ENCODE measurements at places on chromosomes 16 and 17.

GRCh38 chr17:67026341-67026740, 18.0 kb upstream of the CACNG1 start:
- DNase-seq, result peak; percentile 5

DNA sequence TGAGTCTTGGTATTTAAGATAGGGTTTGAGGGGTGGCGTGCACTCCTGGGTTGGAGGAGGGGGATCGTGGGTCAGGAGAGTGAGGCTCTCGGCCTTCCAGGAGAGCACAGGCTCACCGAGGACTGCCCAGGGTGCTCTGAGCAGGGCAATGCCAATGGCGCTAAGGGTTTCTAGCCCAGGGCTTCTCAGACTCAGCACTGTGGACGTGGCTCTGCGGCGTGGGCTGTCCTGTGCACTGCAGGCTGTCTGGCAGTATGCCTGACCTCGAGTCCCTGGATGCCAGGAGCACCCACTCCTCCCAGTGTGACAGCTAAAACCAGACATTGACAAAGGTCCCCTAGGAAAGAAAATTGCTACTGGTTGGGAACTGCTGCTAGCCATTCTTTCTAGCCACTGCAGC, 37.2 kb upstream of the ENDOV start:
- no peak for DNase-seq

- peak; percentile 86 for DNase-seq
These were observed 21.1 kb downstream of the CDR2 start for GRCh38 chr16:22353191-22353919.

- no peak for DNase-seq
These were observed 546 bp upstream of the NDUFB10 start for GRCh38 chr16:1958715-1959268.

- DNase-seq, result no peak
These were observed 9.6 kb upstream of the SDK2 start for GRCh38 chr17:73653810-73654209.

GRCh38 chr17:29933379-29933778, 3.4 kb upstream of the SSH2 start:
- peak; percentile 20 for DNase-seq

DNA sequence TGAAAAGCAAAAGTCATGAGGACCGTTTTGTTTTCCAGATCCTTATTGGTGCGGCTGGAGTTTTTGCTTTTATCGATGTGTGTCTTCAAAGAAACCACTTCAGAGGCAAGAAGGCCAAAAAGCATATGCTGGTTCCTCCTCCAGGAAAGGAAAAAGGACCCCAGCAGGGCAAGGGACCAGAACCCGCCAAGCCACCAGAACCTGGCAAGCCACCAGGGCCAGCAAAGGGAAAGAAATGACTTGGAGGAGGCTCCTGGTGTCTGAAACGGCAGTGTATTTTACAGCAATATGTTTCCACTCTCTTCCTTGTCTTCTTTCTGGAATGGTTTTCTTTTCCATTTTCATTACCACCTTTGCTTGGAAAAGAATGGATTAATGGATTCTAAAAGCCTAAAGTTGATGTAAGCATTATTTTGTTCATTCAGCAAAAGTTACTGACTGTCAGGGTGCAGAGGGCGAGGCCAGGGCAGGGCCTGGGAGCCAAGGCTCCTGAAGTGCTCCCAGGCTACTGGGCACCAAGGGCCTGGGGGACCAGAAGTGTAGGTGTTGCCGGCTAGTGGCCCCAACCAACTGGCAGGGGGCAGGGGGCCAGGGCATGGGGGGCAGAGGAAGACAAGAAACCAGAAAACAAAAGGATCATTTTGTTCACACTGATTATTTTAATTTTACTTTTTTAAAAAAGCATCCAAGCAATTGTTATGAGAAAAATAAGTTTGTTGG, 8.8 kb downstream of the CMTM2 start:
- no peak for DNase-seq

DNA sequence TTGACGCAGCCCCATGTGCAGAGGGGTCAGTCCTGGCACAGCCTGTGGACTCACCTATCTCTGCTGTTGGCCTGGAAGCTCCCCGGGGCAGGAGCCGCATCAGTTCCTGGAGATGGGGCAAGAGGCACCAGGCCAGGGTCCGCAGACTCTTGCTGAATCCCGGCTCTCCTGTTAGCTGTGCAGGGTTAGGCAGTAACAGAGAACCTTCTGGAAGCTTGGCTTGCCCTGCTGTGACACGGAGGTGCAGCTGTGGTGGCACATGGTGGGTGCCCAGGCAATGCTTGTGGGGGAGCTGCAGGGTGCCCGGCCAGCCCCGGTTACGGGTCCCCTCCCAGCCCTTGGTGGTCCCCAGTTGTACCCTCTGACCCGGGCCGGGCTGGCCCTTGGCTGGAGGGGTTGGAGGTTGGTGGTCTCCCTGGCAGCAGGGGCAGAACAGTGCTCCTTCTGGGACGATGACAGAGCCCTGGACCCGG, 26.0 kb upstream of the ZNF469 start:
- no peak for DNase-seq

DNA sequence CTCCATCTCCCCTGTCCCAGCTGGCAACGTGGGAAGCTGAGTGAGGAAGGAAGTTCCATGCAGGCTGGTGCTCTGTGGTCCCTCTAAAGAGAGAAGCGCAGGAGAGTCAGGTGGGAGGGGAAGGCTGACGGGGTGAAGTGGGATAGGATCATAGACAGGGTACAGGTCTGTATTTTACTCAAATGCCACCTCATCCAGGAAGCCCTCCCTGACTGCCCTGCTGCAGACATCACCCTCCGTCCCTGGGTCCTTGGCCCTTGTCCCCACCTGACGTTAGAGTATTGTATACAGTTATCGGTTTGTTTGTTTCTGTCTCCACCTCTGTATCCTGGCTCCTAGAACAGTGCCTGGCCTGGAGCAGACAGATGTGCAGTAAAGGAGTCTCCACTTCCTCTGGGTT, 11.7 kb downstream of the CANT1 start:
- DNase-seq, result no peak

- no peak for DNase-seq
These were observed 806 bp downstream of the PERCC1 start for GRCh38 chr16:1431497-1432270.

- DNase-seq, result no peak
These were observed 1.4 kb downstream of the PRSS8 start for GRCh38 chr16:31134091-31134571.

- DNase-seq, result no peak
These were observed 29.9 kb downstream of the PIK3R6 start for GRCh38 chr17:8837563-8838075.

DNA sequence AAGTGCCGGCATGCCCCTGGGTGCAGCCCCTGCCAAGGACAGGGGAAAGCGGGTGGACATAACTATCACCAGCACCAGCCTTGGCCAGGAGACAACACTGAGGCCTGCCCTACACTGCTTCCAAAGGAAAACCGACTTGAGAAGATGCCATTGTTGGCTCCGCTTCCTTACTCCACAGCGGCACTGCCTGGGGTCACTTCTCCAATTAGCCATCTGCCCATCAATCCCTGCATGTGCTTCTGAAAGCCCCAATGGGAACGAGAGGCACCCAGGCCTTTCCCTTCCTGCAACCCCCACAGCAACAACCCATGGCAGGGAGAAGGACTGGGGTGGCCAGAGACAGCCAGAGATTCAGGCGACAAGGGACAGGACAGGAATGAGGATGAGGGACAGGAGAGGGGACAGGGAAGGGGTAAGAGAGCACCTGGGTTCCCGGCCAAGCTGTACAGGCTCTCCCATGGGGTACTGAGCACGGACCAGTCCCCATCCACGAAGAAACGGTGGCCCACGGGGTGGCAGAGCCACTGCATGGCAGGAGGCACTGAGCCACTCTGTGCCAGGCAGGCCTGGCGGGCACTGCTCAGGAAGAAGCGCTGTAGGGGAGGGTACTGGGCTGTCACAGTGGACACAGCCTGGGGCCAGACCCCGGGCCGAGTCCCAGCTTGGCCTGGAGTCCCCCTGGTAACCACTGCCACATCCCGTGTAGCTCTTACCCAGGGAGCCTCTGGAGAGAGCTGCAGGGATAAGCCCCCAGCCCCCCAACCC, 21.2 kb downstream of the SREBF1 start:
- DNase-seq, result no peak

DNA sequence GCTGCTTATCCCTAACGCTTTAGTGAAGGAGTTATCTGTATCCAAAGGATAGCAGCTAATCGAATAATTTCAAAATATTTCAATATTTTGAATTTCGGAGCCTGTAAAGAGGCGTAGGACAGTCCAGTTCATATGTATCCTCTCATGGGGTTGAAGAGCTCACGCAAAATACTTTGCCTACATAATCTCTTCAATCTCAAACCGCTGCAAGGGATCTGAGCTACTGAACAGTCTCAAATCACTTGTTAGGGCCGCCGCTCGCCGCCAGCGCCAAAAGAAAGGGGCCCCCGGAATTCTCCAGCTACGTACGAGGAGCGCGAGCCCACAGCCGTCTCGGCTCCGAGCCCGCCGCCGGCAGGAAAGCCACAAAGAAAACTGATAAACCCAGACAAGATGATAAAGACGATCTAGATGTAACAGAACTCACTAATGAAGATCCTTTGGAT, 601 bp upstream of the RFWD3 start:
- peak; percentile 32 for DNase-seq

GRCh38 chr16:28013392-28013791, 50.1 kb downstream of the GSG1L start:
- no peak for DNase-seq

GRCh38 chr17:32660496-32660985, 173.7 kb downstream of the CDK5R1 start:
- DNase-seq, result no peak

GRCh38 chr16:86455116-86455515, 55.2 kb upstream of the FOXF1 start:
- peak; percentile 97 for DNase-seq

DNA sequence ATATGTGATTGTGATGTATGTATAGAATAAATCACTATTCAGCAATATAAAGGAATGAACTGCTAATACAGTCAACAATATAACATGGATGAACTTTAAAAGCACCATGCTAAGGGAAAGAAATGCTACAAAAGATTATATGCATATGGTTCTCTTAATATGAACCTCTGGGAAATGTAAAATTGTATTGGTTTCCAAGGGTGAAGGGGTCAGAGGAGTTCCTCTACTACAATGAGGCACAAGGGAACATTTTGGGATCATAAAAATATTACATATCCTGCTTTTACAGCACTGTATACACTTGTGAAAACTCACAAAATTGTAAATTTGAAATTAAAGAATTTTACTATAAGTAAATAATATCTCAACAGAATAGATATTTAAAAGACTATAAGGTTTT, 111.4 kb downstream of the CA10 start:
- DNase-seq, result no peak

DNA sequence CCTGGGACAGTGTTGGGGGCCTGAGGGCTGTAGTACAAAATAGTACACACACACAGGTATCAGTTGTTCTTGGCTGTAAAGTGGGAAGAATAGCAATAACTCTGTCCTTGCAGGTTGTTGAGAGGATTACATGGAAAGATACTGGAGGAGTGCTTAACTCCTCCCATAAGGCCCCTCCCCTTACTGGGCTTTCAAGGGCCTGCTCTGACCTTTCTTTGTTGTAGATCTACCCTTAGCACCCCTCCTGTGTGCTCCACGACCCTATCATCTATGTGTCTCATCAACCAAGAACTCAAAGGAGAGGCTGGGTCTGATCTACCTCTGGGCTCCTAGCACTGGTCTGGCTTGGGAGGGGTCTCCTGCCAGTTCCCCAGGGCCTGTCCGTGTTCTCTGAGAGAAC, 8.3 kb upstream of the EDC4 start:
- no peak for DNase-seq

- DNase-seq, result no peak
These were observed 28.5 kb downstream of the CYTH1 start for GRCh38 chr17:78753316-78754250.

GRCh38 chr17:56699186-56699894, 105.8 kb downstream of the NOG start:
- peak; percentile 100 for DNase-seq

- no peak for DNase-seq
These were observed 40.5 kb downstream of the LYRM1 start for GRCh38 chr16:20940871-20941635.

- DNase-seq, result no peak
These were observed 67.5 kb downstream of the IQCK start for GRCh38 chr16:19785512-19786130.

DNA sequence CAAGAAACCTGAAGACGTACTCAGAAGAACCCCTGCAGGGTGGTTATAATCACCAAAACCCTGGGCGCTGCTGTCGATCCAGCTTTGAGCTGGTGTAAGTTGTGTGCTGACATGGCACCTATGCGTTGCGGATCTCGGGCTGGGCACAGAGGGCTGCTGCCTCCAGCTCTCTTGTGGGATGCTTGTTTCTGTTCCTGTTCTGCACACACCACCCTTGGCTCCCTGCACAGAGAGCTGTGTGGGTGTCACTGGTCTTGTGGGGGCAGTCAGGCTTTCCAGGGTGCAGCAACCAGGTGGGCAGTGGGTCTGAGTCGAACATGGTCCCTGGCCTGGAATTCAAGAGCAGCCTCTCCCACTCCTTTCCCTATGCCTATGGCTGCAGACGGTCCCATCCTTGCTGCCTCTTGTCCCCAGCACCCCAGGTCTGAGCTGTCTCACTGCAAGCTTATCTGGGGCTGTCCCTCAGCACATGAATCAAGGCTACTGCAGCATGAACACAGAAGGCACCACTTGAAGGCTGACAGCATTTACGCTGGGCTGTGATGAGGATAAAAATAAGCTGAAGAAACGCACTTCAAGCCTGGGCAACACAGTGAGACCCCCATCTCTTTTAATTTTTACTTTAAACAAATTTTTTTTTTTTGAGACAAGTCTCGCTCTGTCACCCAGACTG, 20.1 kb downstream of the ZNF276 start:
- no peak for DNase-seq

DNA sequence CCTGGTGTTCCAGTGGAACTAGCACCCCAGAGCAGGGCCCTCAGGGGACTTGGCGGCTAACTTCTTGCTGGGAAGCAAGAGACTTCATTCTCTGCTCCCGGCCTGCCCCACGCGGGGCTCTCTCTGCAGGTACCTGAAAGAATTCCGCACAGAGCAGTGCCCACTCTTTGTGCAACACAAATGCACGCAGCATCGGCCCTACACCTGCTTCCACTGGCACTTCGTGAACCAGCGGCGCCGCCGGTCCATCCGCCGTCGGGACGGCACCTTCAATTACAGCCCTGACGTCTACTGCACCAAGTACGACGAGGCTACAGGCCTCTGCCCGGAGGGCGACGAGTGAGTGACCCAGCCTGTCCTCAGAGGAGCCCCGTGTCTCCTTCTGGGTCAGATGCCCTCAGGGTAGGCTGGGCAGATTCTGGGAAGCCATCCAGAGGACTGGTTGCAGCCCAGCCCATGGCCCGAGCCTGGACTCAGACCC, 25.1 kb downstream of the UNK start:
- no peak for DNase-seq

Measured in fibroblast of skin of right quadriceps (primary cell).